ENCODE measurements at places on chromosomes 12 and 14. TPM values are rescaled to one million over a fixed set of nuclear protein-coding genes. Genes with fewer than 3 reads are reported as not detected.

The HEBP1 gene
- 65.4 TPM for total RNA-seq

The ALDH6A1 gene
- 69.6 TPM for total RNA-seq

The C14orf132 gene
- 4.8 TPM for total RNA-seq

The OR6C68 gene
- total RNA-seq: not detected

The GRIP1 gene
- total RNA-seq: 0.47 TPM

The SYNE3 gene
- total RNA-seq: 11.3 TPM

The SLC5A8 gene
- total RNA-seq: not detected

The PIP4K2C gene
- 12.3 TPM for total RNA-seq

The AVPR1A gene
- 1.3 TPM for total RNA-seq

GRCh38 chr14:77148510-77149231, 7.1 kb upstream of the ZDHHC22 start:
- no peak for DNase-seq

DNA sequence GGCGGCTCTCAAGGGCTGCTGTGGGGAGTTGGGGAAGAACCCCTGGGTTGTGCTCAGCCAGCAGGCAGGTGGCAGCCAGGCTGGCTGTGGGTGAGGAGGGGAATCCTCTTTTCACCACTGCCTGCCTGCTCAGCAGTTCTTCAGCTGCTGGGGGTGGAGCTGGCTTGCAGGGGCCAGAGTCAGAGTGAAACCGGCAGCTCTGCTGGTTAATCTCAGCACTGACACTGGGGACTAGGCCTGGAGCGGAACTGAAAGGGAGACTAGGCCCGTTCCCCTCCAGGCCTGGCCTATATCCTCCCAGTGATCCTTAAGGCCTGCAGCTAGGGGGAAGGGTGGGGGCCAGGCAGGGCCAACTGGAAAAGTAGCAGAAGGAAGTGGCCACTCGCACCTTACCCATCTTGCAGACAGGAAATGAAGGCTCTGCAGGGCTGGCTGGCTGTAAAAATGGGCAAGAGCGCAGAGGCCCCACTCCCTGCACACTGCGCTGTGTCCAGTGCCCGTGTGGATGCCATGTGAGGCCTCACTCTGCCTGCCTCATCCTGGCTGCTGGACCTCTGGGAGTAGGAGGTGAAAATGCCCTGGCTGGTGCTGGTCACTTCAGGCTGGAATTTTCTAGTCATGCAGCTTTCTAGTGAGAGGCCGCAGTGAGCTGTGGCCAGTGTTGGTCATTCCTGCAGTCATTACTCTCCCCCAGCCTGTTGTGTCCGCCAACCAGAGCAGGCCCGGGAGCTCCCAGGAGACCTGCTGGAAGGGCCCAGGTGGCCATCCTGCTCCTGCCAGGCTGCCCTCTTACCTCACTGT, 39.4 kb downstream of the SH2B3 start:
- DNase-seq: peak; percentile 69

- DNase-seq: no peak
Observed at GRCh38 chr12:93059925-93060665, 131.0 kb upstream of the EEA1 start.

DNA sequence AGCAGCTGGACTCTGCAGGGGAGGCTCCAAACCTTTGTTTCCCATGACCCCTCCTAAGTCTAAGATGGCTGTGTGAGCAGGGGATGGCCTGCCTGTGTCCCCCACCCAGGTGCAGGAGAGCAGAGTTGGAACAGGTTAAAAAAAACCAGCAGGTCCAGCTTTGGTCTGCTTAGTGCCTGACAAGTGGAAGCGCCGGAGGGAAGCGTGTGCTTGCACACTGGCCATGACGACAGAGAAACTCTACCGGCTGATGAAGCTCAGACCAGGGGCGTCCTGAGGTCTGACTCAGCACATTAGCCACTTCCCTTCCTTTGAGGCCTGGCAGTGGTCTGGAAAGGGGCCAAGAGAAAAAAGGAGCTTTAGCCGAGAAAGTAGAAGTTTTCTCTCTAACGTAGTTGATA, 280.1 kb downstream of the VRK1 start:
- peak; percentile 37 for DNase-seq

GRCh38 chr12:72011374-72011773, 72.7 kb downstream of the TPH2 start:
- no peak for DNase-seq

- no peak for DNase-seq
Observed at GRCh38 chr14:95651028-95651427, 35.2 kb upstream of the TCL1B start.

- no peak for DNase-seq
Observed at GRCh38 chr12:1911598-1912575, 6.6 kb downstream of the CACNA2D4 start.

DNA sequence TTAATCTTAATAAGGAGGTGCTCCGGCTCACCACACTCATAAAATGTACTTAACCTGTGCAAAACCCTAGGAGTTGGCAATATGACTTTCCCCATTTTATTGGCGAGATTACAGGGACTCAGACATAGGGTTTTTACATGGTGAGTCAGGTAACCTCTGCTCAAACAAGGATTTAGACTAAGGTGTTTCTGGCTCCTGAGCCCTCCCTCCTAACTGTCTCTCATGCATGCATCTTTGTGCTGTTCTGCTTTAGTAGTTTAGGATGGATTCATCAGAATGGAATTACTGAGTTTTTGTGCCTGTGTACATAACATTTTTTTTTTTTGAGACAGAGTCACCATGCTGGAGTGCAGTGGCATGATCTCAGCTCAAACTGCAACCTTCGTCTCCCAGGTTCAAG, 993.3 kb upstream of the TMEM132C start:
- DNase-seq: no peak

DNA sequence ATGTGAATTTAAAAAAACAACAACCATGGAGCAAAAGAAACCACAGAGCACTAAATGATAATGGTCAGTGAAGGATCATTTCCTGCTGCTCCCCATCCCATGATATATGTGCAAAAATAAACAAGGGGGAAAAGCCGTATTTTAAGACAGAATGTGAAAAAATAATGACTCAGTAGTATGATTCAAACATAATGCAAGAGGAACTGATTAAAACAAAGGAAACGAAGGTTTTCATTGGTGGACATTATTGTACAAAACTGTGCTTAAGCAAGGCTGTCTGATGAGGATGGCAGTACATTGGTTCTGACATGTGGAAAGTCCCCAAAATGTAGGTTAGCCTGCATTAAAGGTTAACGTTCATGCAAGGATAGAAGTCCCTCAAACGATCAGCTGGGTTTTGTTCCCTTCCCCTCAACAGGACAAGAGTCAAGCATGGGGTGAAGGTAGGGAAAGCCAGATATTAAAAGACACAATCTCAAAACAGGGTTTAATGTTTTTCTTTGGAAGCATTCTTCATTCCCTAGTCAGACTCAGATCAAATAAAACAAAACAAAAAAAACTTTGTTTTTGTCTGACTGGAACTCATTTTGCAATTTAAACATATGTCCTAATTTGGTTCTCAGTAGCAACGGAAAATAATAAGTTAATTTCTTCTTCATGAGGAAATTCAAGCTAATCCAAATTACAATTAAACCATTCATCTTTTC, 26.3 kb upstream of the PTGDR start:
- no peak for DNase-seq

- DNase-seq: no peak
Observed at GRCh38 chr14:33556382-33557121, 394.3 kb downstream of the EGLN3 start.

DNA sequence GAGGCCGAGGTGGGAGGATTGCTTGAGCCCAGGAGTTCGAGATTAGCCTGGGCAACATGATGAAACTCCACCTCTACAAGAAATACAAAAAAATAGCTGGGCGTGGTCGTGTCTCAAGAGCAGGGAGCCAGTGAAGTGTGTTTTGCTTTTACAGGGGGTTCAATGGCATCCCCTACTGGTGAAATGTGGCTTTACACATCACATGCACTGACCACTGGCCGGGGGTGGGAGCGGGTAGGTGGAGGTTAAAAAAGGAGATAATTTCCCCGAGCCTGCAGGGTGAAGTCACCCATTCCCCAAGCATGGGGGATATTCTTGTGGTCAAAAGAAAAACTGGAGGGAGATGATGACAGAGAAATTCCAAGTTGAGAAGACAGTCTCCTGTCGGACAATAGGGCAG, 63.6 kb upstream of the PWP1 start:
- no peak for DNase-seq

- no peak for DNase-seq
Observed at GRCh38 chr12:109983432-109984142, 12.6 kb downstream of the GIT2 start.

DNA sequence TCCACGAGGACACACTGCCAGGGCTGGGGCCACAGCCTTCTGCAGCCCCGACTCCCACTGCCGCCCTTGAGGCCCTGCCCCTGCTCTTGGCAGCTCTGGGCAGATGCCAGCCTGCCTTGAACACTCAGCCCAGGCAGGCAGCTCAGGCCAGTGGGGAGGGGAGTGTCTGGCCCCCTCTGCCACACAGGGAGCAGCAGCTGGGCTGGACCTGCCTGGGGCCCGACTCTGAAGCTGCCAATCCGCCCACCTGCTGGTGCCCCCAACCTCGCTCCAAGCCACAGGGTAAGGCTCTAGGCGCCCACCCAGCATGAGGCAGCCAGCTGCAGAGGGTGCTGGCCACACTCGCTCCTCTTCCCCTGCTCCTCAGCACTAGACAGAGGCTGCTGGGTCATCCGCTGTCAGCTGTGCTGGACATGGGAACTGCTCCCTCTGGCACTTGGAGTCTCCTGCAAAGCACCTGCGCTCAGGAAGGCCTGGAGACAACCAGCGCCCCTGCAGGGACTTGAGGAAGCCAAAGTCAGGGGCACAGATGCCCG, 24.6 kb upstream of the NUDT14 start:
- DNase-seq: no peak

DNA sequence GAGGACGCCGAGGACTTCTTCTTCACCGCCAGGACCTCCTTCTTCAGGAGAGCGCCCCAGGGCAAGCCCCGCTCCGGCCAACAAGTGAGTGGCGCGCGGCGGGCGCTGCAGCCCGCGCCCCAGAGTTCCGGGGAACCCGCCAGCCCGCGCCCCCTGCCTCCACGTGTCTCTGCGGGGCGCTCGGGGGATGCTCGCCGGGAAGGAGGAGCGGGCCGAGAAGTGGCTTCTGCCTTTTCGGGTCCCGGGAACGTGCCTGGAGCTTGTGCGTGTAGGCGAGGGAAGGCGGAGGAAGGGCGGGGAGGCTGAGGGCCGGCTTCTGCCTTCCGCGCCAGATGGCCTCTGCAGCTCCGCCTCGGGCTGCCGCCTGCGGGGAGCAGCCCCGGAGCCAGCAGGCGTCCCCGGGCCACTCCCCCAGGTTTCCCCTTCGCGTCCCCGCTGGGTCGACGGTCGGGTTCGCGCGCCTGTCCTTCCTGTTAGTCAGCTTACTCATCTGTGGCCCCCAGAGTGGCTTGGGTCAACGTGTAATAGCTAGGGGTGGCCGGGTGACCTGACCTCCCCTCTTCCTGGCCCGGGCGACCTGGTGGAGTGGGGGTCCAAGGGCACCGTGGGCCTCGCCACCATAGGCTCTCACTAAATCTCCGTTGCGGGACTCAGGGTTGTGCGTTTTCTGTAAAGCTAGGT, 505 bp downstream of the RASSF3 start:
- peak; percentile 72 for DNase-seq

DNA sequence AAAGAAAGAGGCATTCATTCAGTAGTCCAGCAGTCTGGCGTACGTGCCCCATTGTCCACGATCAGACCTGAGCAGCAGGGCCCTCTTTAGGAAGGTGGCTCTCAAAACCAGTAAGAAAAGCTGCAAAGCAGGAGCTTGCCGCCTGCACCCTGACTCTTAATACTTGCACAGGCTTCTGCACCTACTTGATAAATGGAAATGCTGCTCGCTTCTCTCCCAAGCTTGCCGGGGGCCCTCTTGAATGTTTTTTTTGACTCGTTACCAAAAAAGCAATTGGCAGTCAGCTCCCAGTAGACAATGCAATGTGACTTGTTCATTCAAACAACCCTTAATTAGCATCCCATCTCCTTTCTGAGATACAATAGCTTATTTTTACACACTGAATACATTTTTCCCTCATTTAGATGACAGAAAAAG, 27.2 kb upstream of the PTPRB start:
- DNase-seq: no peak

- peak; percentile 90 for DNase-seq
Observed at GRCh38 chr14:24093901-24094840, at the start of gene PCK2. Gene PCK2 (plus strand): TSS chr14:24094311. CDS start chr14:24094406, 95 bp downstream.

DNA sequence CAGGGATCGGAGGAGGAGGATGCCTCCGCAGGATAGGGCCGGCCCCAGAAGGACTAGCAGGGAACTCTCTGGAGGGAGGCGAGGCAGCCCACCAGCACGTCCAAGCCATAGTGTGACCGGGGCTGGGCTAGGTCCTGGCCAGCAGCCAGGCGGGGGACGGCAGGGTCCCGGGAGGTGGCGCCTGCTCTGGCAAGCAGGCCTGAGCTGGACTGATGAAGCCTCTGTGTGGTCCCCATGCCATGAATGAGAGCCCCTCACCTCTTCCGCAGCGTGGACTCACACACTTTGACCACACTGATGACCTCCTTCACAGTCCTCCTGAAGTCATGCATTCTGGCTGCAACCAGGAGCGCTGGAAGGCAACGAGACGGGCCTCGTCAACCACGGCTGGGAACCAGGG, 19.8 kb upstream of the BTBD6 start:
- no peak for DNase-seq

- DNase-seq: no peak
Observed at GRCh38 chr12:12734561-12735071, 17.4 kb downstream of the CDKN1B start.

- no peak for DNase-seq
Observed at GRCh38 chr12:111149299-111149698, 219.6 kb downstream of the PHETA1 start.

GRCh38 chr14:71514941-71515919, 417.0 kb upstream of the RGS6 start:
- no peak for DNase-seq

- DNase-seq: no peak
Observed at GRCh38 chr12:22285846-22286245, 48.7 kb downstream of the ST8SIA1 start.

DNA sequence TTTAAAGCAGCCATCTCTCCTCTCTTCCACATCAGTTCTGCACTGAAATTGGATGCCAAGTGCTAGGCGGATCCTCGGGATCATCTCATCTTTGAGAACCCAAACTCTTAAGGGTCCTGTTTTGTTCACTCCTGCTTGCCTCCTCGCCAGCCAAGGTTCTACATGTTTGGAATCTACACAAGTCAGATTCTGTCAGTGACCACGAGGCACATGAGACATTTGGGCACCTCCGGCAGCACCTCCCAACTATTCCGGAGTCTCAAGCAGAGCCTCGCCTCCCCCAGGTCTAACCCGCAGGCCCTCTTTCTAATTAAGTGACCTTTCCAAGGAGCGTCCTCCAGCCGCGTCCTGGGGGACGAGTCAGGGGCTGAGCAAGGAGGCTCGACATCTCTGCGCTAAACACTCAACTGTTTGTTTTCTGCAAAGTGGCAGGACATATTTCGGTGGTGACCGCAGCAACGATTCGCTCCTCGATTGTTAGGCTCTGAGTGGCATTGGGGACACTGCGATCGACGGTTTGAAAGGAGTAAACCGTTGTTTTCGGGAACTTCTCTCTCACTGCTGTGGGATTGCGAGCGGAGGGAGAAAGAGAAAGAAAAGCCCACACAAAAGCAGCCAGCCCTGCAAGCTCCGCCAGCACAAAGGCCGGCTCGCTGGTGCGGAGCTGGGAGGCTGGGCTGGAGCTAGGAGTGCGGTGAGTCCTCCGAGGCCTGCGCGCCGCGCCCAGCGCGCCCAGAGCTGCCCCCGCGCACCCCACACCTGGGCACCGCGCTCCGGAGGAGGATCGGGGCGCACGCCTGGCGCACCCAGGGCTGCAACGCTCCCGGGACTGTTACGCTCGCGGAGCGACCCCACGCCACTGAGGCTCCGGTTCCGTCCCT, 640 bp downstream of the ARMH4 start:
- DNase-seq: no peak

Data from left ventricle myocardium inferior (tissue), 1 donor.